ENCODE measurements at places on chromosomes 1 and 21.

DNA sequence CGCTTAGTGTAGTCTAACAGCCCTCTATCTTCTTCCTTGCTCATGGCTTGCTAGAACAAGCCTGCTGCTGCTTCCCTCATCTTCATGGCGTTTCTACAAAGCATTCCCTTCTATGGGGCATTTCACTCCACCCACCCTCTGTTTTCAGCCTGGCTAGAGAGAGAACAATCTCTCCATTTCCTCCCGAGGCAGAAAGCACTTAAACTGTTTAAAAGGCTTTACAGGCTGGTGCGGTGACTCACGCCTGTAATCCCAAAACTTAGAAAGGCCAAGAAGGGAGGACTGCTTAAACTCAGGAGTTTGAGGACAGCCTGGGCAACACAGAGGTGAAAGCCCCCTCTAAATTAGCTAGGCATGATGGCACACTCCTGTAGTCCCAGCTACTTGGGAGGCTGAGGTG is 17.8 kb downstream of the ORC1 start:
- no peak for DNase-seq

DNA sequence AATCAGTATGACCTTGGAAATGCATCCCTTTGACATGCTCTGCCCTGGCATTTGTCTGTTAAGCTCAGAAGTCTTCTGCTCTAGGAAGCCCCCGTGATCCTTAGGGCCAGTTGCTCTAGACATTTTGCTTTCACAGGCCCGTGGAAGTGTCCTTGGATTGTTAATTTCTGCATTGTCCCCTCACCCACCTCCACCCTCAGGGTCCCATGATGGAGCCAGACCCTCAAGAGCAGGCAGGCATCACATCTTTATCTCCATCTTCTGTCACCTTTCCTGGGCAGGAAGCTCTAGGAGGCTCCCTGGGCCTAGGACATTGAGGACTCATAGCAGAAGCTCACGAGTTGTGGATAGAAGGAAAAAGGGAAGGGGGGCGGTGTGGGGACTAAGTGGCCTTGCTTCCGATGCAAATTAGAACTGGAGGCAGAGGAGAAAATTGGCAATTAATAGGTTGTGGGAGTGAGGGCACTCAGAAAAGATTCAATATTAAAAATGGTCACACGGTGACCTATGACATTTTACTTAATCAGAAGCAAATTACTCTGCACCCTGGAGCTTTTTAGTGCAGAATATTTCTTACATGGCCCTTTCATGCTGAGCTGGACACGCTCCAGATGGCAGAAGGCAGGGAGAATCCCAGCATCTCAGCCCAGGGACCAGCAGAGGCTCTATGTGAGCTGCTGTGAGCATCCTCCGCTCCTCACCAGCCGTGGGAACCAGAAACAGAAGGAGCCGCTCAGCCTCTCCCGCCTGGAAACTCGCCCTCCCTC is 185.0 kb downstream of the MATN1 start:
- no peak for DNase-seq

GRCh38 chr1:38014724-38015424 is 2.3 kb downstream of the UTP11 start:
- DNase-seq: no peak

DNA sequence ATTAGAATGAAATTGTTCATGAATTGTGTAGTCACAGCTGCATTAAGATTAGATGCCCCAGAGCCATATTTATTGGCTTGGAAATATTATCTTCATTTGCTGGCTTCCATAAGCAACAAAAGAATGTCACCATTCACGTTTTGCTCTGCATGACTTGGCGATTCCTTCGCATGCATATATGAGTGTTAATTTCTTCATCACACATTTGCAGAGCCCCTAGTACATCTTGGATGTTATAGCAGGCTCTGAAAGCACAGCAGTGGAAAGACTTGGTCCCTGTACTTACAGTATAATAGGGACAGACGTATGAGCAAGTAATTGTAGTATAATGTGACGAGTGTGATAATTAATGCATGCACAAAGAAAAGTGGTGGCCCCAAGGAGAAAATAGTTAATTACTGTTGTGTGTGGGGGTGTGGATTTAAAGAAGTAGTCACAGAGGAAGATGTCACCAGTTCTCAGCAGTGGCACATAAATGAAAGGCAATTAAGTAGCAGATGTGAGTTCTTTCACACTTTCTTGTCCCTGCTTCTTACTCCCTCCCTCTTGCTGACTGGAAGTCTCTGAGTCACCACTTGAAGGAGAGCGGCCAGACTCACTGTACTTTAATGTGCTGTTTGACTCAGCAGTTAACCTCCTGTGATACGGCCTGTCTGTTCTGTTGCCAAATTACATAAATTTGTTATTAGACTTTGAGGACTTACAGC is 21.0 kb downstream of the S100A10 start:
- peak; percentile 71 for DNase-seq

DNA sequence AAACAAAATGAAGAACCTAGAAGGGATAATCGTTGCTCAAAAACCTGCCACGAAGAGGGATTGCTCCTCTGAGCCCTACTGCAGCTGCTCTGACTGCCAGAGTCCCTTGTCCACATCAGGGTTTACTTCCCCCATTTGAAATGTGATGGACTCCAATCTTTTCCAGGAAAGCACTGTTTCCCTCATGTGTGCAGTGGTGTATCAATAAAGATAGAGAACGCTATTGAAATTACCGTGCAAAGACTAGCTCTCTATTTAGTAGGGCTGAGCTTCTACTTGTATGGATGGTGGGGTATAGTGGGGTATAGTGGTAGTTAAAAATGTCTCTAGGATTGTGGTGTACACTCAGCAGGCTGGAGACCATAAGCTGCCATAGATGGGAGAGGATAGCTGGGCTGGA is 3.7 kb downstream of the TMCO2 start:
- DNase-seq: no peak

GRCh38 chr1:215482079-215482478 is 85.0 kb upstream of the KCTD3 start:
- no peak for DNase-seq

GRCh38 chr1:39085174-39085573 is 59.0 kb downstream of the NDUFS5 start:
- DNase-seq: no peak

GRCh38 chr1:221923929-221924598 is 182.2 kb upstream of the DUSP10 start:
- DNase-seq: peak; percentile 19

- peak; percentile 7 for DNase-seq
Measured at GRCh38 chr1:244552336-244552735, 91.3 kb downstream of the CATSPERE start.

DNA sequence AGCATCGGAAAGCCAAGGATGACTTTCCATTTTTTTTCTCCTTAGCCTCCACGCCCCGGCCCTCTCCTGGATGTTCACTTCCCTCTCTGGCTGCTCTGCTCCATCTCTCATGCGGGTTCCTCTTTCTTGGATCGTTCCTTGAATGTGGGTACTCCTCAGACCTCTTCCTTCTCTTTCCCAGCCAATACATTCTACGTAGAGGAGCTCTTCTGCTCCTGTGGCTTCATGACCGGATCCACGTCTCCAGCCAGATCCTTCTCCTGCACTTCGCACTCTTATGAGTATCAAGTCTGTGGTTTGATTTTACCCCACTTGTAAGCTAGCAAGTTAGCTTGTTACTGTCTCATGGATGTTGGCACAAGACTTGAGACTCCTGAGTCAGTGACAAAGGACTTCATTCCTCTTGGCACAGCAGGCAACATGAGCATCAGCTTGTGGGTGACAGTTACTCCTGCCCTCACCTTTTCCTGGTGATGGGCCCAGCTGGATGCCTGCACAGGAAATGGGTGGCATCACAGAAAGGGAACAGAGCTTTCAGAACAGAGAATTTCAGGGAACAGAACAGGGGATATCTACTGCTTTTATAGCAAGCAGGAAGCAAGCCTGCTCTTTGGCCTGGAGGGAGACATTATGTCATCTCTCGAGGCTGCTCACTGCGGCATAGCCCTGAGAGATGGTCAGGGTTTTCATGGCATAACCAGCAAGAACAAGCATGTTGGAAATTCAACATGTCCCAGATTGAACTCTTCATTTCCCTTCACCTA is 100.1 kb upstream of the KIF26B start:
- DNase-seq: no peak

GRCh38 chr1:145956781-145957442 is 905 bp downstream of the LIX1L start:
- peak; percentile 42 for DNase-seq
